ENCODE measurements at places on chromosomes 13 and 19.
A peak's percentile ranks its signal among the peaks of the same experiment; 100 is the strongest.

GRCh38 chr19:48332662-48333466, 7.5 kb downstream of the EMP3 start:
- DNase-seq: peak; percentile 95

DNA sequence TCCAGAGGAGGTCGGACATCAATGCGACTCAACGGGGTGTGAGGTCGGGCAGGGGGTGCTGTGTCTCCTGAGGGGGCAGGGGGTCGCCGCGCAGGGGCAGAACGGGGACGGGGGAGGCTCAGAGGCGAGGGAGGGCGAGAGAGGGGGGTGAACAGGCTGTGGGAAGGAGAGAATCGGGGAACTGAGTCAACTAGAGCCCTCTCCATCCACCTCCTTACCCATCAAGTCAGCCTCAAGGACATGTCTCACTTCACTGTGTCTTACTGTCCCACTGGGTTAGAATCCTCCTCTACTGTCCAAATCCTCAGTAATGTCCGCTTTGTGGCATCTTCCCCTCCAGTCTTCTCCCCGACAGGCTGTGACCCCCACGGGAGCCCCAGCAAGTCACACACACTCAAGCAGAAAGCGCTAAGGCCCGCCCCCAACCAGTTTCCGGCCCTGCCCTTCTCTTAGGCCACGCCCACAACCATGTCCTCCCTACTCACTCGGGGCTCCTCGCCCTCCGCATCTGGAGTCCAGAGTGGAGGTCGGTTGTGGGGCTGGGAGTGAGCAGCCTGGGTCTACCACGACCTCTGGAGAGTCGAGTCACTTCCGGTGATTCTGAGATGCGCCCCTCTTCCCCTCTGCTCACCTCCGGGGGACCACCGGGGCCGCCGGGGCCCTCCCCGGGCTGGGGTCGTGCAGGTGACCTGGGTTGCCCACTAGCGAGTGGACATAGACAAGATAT, 9.3 kb downstream of the PLEKHA4 start:
- peak; percentile 50 for DNase-seq

DNA sequence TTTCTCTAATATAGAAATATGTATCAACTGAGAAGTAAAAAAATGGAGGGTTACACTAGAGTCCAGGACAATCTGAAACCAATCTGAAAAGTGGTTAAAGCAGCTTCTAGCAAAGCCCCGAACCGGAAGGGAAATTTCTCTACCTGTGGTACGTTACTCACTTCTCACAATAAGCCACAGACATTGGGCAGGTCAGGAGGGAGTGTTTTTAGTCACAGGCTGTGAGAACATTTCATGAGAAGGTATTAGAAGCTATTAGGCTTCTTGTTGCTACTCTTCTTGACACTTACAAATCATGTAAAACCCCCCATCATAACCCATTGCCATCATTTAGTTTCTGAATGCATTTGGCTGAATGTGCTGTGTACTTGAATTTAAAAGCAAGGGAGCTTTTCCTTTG, 120.9 kb downstream of the NUFIP1 start:
- no peak for DNase-seq

- DNase-seq: no peak
These were observed 73.4 kb upstream of the UBL3 start for GRCh38 chr13:29923554-29924481.

- DNase-seq: no peak
These were observed 9.5 kb downstream of the IL4I1 start for GRCh38 chr19:49887037-49887664.

DNA sequence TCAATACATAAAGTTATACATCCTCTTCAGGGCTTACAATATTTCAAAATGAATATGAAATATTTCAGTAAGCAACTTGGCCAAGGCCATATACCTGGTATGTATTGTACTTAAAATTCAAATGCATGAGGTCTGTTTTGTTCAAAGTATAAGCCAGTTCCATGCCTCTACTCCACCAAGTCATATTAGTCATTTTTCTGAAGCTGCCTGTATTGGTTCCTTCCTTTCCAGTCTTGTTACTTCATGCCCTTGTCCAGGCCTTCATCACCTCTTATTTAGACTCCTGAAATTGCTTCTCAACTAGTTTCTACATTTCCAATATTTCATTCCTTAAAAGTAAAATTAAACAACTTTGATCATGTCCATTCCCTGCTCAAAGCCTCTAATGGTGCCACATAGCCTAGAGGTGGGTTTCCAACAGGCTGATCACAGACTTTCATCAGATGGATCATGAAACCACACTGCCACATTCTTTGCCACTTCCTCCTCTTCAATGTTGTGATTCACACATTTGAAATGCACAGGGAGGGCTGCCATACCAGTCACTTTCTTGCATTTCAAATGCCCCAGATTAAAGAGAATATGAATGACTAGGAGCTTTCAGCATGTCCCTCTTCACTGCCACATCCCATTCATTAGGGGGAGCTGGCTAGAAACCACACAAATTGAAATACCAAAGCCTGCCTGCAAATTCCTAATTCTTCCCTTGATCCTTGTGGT, 424.1 kb upstream of the DACH1 start:
- DNase-seq: no peak

DNA sequence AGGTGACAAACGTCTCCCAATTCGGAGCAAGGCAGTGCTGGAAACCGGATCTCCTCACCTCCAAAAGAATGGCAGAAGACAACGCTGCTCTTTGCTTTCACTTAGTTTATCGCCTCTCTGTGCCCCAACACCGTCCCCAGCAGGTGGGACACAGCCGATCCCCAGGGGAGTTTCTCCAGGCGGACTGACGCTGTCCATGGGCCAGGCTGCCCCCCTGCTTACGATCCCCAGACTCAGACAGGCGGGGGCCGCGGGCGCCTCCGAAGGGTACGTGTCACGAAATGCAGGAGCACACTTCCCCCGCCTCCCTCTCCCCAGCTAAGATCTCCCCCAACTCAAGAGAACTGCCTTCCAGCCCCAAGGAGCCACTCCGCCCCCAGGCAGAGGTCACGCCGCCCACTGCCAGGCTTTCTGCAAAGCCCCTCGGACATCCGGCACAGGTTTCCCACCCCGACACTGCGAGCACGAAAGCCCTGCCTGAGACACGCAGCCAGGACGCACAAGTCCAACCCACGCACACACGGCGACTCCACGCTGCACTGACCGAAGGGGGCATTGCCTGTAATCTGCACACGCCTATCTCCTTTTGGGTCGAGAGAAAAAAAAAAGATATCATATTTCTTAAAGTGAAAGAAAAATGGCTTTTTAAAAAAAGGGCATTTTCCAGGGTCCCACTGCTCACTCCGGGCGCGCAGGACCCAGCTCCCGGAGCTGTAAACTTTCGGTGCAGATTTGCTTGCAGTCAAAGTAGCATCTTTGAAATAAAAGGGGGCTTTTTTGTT, 2.0 kb downstream of the SPRY2 start:
- no peak for DNase-seq

- no peak for DNase-seq
These were observed 170.9 kb downstream of the LACC1 start for GRCh38 chr13:44050450-44051063.

GRCh38 chr13:68535329-68535728, 1305.2 kb upstream of the PCDH9 start:
- DNase-seq: no peak

- DNase-seq: no peak
These were observed 121.7 kb downstream of the B3GLCT start for GRCh38 chr13:31321457-31321856.

DNA sequence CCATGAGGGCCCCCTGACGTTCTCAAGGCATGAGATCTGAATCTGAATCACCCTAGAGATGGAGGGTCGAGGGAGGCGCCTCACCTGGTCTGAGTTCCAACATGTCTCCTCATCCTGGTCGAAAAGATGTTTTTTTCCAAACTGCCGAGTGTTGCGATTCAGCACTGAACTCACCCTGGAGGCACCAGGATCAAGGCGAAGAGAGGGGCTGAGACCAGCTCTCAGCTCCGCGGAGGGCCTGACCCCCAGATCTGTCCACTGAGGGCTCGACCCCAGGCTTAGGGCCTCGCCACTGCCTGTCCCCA, 555 bp downstream of the NR2C2AP start:
- no peak for DNase-seq

DNA sequence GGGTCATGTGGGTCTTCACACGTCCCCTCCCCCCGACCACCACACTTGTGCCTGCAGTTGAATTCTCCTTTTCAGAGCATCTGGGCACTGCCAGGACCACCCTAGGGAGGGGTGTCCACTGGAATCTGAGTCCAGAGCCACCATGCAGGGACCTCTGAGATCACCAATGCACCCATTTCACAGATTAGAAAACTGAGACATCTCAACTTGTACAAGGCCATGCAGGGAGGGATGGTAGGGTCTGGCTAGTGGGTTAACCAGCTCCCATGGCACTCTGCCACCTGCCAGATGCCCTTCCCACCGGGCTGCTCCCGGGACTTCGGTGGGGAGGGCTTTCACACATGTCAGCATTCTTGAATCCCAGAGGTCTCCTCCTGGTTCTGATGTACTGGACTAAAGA, 44.3 kb upstream of the C19orf12 start:
- DNase-seq: no peak

DNA sequence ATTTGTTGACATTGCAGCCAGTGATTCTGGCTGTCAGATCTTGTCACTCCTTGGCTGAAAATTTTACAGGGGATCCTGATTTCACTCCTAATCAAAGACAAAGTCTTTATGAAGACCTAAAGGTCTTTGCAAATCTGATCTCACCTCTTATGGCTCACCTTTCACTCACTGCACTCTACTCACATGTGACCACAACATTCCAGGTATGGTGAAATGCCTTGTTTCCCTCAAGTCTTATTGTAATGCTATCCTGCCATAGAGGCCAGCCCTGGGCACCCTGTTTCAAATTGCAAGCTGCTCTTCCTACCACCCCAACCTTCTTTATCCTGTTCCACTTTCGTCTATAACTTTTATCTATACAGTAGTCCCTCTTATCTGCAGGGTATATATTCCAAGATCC, 200.1 kb downstream of the NDFIP2 start:
- DNase-seq: no peak

GRCh38 chr19:38737921-38738737, 6.1 kb downstream of the CAPN12 start:
- no peak for DNase-seq

DNA sequence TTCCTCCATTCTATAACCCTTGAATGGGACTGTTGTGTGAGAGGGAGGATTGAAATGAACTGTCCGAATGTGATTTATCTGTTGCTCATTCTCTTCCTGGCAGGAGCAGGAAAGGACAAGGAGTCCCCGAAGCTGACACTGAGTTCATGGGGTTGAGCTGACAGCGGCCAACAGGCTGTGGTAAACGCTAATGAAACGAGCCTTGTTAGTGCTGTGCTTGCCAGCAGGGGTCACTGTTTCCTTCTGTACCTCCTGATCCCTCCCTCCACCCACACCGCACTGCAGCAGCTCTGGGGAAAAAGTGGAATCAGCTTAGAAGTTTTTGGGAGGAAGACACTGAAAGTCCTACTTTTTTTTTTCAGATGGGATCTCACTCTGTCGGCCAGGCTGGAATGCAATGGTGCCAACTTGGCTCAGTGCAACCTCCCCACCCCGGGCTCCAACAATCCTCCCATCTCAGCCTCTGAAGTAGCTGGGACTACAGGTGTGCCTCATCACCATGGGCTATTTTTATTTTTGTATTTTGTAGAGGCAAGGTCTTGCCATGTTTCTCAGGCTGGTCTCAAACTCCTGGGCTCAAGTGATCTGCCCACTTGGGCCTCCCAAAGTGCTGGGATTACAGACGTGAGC, 6.7 kb upstream of the ZNF761 start:
- DNase-seq: peak; percentile 44

GRCh38 chr19:14161305-14161704, 24.9 kb upstream of the ASF1B start:
- DNase-seq: no peak

DNA sequence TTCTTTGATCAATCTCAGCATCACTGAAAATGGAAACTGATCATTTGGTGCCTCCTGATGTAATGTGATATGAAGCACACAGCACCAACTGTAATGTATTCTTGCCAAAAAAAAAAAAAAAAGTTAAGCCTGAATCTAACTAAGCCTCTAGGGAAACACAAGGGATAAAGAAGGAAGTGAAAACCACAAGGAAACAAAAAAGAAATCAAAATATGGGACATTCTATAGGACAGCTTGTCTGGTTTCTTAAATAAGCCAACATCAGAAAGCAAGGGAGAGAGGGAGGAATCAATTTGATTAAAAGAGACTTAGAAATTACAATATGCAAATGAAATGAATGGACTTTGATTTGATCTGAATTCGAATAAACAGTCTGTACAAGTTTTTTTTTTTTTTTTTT, 20.6 kb upstream of the METTL21C start:
- DNase-seq: no peak

- DNase-seq: no peak
These were observed 31.8 kb downstream of the DOCK9 start for GRCh38 chr13:98945863-98946605.

GRCh38 chr13:52947921-52948373, 80.7 kb upstream of the OLFM4 start:
- DNase-seq: no peak

- DNase-seq: no peak
These were observed 3.1 kb downstream of the TNFSF9 start for GRCh38 chr19:6533746-6534418.

DNA sequence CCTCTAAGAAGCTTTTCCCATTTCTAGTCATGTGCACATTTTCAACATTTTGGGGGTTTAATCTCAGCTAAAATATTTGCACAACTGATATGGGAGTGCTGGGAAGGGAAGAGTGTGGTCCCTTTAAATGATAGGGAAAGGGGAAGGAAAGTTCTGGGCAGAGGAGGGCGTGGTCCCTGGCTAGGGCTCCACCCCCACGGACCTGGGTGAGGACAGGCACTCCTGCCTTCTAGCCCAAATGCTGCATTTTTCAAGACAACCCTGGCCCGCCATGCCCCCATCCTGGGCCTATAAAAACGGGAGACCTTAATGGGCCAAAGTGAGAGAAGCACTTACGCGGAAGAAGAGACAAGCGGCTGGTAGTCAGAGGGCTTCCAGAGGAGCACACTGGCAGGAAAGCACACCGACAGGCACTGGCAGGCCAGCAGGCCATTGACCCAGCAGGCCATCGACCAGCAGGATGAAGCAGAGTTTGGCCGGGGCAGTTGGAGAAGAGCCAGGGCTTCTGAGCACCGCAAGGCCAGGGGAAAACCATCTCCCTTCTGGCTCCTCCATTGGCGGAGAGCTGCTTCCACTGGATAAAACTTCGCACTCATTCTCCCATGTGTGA, 266.7 kb downstream of the SPRY2 start:
- no peak for DNase-seq

- no peak for DNase-seq
These were observed 36.2 kb upstream of the ATP12A start for GRCh38 chr13:24644036-24644435.

DNA sequence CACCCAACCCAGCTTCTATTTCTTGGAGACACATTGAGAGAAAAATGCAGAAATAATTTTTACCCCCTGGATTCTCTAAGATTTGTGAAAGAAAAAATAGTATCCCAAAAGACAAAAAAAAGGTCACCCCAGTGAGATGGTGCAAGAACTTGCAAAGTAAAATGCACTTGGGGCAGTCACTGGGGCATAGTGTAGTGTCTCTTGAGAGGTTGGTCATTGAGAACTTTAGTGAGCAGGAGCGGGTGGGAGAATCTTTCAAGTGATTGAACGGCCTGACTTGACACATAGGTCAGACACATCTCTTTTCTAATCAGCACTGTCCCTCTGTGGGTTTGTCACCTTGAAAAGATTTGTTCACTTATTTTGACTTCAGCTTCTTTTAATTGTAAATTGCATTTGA, 2.4 kb downstream of the ZNF85 start:
- no peak for DNase-seq

All from GDM1 (cell line).